ENCODE measurements at places on chromosomes 4 and X.
A peak's percentile ranks its signal among the peaks of the same experiment; 100 is the strongest.

GRCh38 chr4:7650606-7651385 is 216.1 kb upstream of the PSAPL1 start:
- DNase-seq = no peak

GRCh38 chr4:5300283-5300682 is 249.0 kb downstream of the STK32B start:
- DNase-seq = no peak

- peak; percentile 84 for DNase-seq
Observed at GRCh38 chr4:3880615-3881120, 114.5 kb downstream of the ADRA2C start.

DNA sequence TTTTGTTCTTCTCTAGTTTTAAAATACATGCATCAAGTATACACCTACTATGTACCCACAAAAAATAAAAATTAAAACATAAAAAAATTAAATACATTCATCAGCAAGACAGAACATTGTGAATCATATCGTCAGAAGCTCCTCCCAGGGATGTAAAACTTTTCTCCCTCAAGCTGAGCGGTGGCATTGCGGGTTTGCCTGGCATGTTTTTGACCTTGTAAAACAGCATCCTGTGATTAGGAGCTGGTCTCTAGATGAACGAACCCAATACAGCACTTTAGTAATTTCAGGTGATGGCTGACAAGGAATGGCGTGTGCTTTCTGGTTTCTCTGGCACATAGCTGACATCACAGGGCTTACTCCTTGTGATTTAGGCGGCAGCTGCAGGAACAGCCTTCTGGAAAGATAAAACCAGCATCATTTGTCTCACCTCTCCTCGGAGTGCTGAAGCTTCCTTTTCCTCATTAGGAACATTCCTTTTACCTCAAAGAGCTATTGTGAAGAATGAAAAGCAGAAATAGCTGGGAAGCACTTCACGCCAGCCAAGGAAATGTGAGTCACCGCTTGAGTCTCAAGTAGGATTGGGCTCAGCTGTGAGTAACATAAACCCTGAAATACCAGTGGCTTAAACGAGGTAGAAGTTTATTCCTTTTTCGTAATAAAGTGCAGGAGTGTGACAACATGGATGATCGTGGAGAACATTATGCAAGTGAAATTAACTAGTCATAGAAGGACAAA is 44.3 kb downstream of the NYX start:
- no peak for DNase-seq

DNA sequence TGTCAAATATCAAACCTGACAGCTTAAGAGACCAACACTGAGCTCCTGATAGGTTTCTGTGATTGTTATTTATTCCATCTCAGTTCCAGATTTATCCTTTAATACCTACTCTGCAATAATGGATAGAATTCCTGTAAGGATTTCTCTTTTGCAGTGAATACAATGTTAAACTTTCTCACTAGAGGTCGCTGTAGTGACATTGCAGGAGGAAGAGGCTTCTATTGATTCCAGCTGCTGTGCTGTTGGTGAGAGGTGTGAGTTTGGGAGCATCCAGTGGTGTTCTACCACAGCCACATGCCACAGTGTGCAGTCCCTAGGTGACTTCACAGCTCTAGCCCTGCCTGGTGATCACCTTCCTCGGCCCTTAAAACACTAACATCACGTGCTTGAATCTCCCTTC is 34.6 kb upstream of the DCAF8L2 start:
- no peak for DNase-seq

DNA sequence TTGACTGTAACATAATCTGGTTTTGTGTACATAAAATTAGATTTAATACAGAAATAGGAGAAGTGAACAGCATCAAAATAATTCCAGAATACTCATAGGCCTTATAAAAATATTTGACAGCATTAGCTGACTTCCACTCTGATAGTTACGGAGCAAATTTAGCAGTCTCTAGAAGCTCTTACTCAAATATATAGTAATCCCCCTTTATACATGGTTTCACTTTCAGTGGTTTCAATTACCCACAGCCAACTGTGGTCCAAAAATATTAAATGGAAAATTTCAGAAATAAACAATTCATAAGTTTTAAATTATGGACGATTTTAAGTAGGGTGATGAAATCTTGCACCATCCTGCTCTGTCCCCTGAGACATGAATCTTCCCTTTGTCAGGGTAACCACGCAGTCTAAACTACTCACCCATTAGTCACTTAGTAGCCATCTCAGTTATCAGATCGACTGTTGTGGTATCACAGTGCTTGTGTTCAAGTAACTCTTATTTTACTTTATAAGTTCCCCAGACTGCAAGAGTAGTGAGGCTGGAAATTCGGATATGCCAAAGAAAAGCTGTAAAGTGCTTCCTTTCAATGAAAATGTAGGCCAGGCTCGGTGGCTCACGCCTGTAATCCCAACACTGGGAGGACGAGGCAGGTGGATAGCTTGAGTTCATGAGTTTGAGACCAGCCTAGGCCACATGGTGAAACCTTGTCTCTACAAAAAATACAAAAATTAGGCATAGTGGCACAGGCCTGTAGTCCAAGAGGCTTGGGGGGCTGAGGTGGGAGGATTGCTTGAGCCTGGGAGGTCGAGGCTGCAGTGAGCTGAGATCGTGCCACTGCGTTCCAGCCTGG is 17.2 kb upstream of the RTL9 start:
- peak; percentile 12 for DNase-seq

DNA sequence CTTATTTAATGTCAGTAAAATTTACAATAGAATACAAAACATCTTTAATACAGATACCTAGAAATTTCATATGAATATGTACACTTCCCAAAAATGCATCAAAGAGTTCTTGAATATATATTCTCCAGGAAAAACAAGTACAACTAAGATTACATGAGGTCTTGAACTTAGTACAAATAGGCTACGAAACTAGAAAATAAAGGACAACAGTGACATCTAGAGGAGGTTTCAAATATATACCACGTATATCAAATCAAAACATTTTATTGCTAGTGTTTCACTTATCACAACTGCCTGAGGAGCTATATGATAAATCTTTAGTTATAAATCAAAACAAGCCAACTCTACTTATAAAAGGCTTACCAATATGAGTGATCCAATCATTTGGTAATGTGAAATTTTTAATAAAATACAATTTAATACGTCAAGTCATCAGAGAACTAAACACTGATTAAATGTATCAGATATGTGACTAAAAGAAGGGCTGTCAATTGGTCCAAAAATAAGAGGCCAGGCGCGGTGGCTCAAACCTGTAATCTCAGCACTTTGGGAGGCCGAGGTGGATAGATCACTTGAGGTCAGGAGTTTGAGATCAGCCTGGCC is 36.6 kb downstream of the ANAPC10 start:
- DNase-seq = peak; percentile 21

- no peak for DNase-seq
Observed at GRCh38 chrX:134806707-134807038, 148.4 kb upstream of the PLAC1 start.

- no peak for DNase-seq
Observed at GRCh38 chr4:166675411-166675810, 558.9 kb downstream of the SPOCK3 start.

GRCh38 chr4:113288696-113289095 is 239.2 kb downstream of the ANK2 start:
- no peak for DNase-seq

GRCh38 chr4:123603165-123603564 is 206.6 kb downstream of the SPRY1 start:
- DNase-seq = no peak

- no peak for DNase-seq
Observed at GRCh38 chr4:3402491-3403347, 39.0 kb upstream of the HGFAC start.

- no peak for DNase-seq
Observed at GRCh38 chr4:15989424-15989823, 26.4 kb upstream of the FGFBP2 start.

GRCh38 chr4:94536049-94536448 is 84.3 kb downstream of the PDLIM5 start:
- DNase-seq = no peak

GRCh38 chr4:4805887-4806286 is 53.6 kb upstream of the MSX1 start:
- no peak for DNase-seq

DNA sequence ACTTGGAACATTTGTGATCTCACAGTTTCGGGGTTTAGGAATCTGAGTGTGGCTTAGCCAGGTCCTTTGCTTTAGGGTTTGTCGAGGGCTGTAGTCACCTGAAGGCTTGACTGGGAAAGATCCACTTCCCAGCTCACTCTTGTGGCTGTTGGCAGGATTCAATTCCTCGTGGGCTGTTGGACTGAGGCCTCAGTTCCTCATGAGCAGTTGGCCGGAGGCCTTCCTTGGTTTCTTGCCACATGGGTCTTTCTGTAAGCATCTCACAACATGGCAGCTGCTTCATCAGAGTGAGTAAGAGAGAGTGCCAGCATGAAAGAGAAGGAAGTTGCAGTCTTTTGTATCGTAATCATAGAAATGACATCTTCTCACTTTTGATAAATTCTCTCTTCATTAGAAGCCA is 11.1 kb downstream of the TXLNG start:
- no peak for DNase-seq

- peak; percentile 6 for DNase-seq
Observed at GRCh38 chrX:115939636-115940160, 230.8 kb upstream of the AGTR2 start.

- DNase-seq = no peak
Observed at GRCh38 chr4:61838072-61838471, 637.9 kb downstream of the ADGRL3 start.

DNA sequence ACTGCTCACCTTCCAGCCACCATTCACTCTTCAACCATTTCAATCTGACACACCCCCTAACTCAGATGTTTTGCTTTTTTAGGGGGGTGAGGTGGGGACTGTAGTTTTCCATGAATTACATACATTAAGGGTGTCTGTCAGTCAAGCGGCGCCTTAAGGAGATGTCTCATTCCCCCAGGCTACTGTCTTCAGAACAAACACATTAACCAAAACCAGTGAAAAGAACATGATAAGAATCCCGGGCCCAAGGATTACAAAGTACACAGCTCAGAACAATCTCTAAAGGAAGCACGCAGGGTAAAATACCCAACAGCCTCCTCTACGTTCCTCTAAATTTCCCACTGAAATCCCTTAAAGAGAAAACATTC is 62.5 kb upstream of the IRF2 start:
- no peak for DNase-seq

- DNase-seq = no peak
Observed at GRCh38 chr4:138537731-138538490, 295.8 kb upstream of the SLC7A11 start.

- no peak for DNase-seq
Observed at GRCh38 chr4:80060804-80061203, 12.2 kb downstream of the ANTXR2 start.

- DNase-seq = no peak
Observed at GRCh38 chr4:162727232-162727631, 439.5 kb downstream of the NAF1 start.

GRCh38 chrX:119071381-119071780 is 1.4 kb upstream of the CT47C1 start:
- DNase-seq = peak; percentile 28

DNA sequence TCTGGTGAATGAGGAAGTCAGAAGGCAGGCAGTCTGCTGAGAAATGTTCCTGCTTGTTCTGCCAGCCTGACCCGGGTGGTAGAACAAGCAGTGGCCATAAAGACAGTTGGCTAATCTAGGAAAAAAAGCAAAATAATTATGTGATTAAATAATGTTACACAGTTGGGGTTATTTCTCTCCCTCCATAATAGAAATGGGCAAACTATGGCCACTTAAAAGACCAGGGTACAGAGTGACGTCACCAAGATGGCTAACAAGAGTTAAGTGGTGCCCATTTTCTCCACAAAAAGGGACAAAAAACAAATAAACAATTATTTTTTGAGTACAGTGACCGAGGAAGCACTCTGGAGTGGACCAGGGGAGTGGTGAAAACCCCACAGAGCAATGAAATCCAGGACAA is 16.1 kb upstream of the SPANXD start:
- no peak for DNase-seq

DNA sequence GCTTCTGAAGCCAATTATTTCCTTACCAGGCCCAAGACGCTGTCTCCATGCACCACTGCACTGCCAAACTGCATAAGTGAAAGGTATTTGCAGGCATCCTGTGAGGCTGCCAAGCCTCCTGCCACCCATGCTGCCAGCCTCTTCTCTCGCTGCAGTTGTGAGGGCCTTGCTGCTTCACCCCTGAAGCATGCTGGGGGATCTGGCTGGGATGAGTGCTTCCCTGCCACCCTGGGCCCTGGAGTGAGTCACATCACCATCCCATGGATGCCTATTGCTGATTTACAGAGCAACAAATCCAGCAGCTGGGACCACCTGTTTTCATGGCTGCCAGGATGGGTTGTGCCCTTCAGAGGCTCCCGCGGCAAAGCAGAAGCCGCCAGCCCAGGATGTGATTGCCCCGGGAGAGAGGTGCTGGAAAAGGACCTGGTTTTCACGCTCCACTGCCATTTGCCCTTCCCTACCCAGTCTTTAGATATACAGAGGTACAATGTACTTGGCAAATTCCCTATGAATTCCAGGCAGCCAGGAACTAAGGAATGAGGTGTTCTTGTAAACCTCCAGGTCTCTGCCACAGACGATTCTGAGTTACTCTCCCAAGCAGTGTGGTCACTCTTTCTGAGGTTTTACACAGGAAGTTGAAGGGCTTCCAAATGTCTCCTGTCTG is 41.5 kb upstream of the PTCHD1 start:
- DNase-seq = no peak

DNA sequence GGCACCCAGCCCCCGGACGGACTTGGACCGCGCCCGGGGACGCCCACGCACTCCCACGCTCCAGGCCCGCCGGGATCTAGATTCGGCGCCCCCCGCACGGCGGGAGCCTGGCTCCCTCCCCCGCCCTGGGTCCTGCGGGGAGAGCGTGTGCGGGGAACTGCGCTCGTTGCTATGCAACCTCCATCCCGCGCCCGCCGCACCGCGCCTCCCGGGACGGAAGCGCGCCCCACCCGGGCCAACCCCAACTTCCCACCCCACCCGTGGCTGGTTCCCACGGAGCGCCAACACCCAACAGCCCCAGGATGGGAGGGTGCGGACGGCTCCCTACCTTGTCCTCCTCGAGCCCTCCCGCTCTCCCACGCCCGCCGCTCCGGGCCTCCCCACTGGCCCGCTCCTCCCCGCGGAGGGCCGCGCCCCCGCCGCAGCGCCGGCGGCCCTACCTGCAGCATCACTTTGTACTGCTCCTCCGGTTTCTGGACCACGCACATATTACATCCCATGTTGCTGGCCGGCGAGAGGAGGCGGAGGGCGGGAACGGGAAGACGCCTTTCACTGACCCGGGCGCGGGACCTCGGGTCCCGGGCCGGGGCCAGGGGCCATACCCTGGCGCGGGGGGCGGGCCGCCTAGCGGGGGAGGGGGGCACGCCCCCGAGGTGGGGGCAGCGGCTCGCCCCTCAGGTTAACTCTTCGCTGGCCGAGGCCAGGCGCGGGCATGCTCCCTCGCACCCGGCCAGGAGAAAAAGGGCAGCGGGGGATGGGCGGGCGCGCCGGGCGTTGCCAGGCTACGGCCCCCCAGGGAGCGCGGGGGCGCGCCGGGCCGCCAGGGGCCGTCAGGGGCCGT is at the start of gene PDZD4:
PDZD4 (minus strand) TSS at position 746 of the 841 bp plus-strand sequence; CDS start at position 500, 246 bp downstream.
- DNase-seq = peak; percentile 29

- DNase-seq = no peak
Observed at GRCh38 chr4:89981789-89982334, 87.2 kb downstream of the MMRN1 start.

GRCh38 chr4:107725281-107725859 is 5.3 kb upstream of the PAPSS1 start:
- DNase-seq = no peak

Measured in GM13976 (cell line).